ENCODE measurements at places on chromosomes 5 and 9. TPM values are rescaled to one million over a fixed set of nuclear protein-coding genes. Genes with fewer than 3 reads are reported as not detected.

GRCh38 chr5:43889233-43889632 is 286.3 kb downstream of the NNT start:
- H3K27ac ChIP-seq: no peak overlapping the region
- no peaks in the 10 kb centered on the region for H3K27me3 ChIP-seq
- H3K36me3 ChIP-seq: no peaks in the 10 kb centered on the region
- H3K4me3 ChIP-seq: no peak overlapping the region

DNA sequence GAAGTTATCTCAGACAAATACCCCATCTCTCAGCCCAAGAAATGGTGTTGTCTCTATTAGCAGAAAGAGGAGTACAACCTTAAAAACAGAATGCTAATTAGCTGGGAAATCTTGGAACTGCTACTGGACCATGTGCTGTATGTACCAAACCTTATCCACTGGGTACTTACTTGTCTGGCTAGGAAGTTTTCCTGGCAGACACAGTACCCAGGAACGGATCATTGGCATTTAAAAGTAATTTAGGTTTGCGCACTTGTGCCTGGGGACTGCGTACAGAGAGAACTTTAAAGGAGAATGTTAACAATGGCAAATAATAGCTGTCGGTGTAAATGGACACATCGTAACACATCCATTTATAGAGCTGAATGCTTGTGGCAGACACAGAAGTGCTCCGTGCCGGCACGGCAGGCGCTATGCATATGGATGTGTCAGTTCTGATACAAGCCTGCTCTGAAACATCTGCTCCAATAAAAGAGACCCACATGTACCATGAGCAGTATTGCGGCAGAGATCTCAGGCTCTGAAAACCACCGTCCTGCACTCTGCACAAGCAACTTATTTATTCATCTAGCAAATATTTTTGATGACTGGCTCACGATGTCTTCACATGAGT is 290.6 kb upstream of the PANK3 start:
- H3K36me3 ChIP-seq: no peaks in the 10 kb centered on the region
- H3K27me3 ChIP-seq: peaks cover 8% of the 10 kb centered on the region
- no peak overlapping the region for H3K4me3 ChIP-seq
- H3K4me1 ChIP-seq: no peaks in the 10 kb centered on the region
- no peak for DNase-seq

- DNase-seq: no peak
- no peak overlapping the region for H3K4me3 ChIP-seq
- H3K4me1 ChIP-seq: peaks cover 28% of the 10 kb centered on the region
- H3K27me3 ChIP-seq: no peaks in the 10 kb centered on the region
These were observed 12.7 kb downstream of the FEM1C start for GRCh38 chr5:115531787-115532367.

DNA sequence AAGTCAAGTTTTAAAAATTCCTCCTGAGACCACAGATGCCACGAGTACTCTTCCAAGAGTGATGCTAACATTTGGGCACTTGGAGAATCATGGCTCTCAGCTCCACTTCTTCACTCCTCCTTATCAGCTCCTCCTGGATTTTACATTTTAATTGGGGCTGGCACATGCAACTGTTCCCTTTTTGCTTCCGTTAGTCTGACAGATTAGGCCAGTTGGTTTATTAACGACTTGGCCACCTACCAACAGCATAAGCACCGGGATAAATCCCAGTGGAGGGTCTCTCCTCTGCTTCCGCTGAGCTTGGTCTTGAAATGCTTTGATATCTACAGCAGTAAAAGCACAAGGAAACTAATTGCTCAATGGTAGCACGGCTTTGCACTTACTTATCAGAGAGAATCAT is 134.6 kb upstream of the RASEF start:
- no peak overlapping the region for H3K4me3 ChIP-seq
- no peaks in the 10 kb centered on the region for H3K27me3 ChIP-seq
- H3K36me3 ChIP-seq: no peaks in the 10 kb centered on the region
- H3K27ac ChIP-seq: no peak overlapping the region

DNA sequence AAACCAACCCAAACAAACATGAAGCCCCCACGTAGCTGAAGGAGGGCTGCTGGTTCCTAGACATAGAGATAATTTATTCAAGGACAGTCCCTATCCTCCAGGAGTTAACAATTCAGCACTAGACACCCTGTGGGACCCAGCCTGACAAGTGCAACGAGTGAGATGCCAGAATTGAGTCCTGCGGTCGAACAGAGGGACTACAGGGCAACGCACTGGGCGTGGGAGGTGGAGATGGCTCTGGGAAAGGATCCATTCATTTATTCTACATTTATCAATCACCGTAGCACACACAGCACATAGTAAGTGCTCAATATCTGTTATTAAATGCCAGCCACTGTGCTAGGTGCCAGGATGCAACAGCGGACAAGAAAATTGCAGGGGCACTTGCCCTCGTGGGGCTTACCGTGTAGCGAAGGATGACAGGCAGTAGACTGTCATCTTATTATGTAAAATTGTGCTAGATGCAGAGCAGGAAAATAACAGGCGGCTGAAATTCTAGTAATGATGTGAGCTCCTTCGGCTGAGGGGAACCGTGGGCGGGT is 855 bp upstream of the ARHGAP26 start:
- DNase-seq: no peak
- peaks cover 28% of the 10 kb centered on the region for H3K4me1 ChIP-seq
- peaks cover 3% of the 10 kb centered on the region for H3K36me3 ChIP-seq
- peak overlapping the region; percentile 82 for H3K27ac ChIP-seq
- no peaks in the 10 kb centered on the region for H3K27me3 ChIP-seq
- H3K4me3 ChIP-seq: peak overlapping the region; percentile 86

GRCh38 chr9:73079326-73079725 is 72.3 kb upstream of the ANXA1 start:
- DNase-seq: no peak
- H3K27me3 ChIP-seq: peaks cover 21% of the 10 kb centered on the region
- H3K36me3 ChIP-seq: no peaks in the 10 kb centered on the region
- no peaks in the 10 kb centered on the region for H3K4me1 ChIP-seq

GRCh38 chr9:107274953-107275422 is 8.1 kb upstream of the RAD23B start:
- H3K4me1 ChIP-seq: peaks cover 6% of the 10 kb centered on the region
- H3K27ac ChIP-seq: no peak overlapping the region
- H3K27me3 ChIP-seq: peaks cover 36% of the 10 kb centered on the region
- no peak for DNase-seq
- H3K4me3 ChIP-seq: no peak overlapping the region

- DNase-seq: no peak
- no peak overlapping the region for H3K4me3 ChIP-seq
- H3K4me1 ChIP-seq: peaks cover 22% of the 10 kb centered on the region
- H3K27ac ChIP-seq: no peak overlapping the region
- peaks cover 11% of the 10 kb centered on the region for H3K36me3 ChIP-seq
- H3K27me3 ChIP-seq: no peaks in the 10 kb centered on the region
These were observed 3.9 kb upstream of the ZCCHC9 start for GRCh38 chr5:81297531-81297930.

DNA sequence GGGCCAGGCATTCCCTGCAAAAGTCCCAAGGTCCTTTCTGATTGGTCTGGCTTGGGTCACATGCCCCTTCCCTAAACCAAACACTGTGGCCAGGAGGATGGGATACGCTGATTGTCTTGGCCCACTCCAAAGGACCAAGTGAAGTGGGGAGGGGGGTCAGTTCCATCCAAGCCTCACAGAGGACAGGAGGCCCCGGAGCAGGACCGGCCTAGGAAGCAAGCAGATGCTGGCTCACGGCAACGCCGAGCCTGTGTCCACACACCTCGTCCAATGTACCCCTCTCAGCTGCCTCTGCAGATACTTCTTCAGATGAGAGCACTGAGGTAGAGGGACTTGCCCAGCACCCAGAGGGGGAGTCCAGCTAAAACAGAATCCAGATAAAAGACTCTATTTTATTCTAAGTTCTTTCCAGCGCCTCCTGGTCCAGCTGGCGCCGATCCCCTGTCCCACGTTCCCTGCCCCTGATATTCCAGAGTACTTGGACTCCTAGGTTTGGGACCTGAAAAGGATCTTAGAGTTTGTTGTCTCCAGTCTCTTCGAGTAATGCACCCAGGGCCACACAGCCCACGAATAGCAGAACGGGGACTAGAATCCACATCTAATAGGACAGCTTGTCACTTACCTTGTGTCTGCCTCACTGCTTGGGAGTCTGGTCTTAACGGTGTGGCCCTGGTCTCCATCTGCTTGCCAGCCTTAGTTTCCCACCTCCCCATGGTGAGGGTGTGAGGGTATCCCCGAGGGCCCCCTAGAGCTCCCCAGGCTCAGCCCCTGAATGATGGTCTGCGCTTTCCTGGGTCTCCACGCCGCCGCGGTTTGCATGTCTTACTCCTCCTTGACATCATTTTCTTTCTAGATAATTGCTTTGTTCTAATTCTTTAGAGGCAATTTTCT is 72.4 kb upstream of the UNC5A start:
- peaks cover 2% of the 10 kb centered on the region for H3K4me1 ChIP-seq
- peaks cover 50% of the 10 kb centered on the region for H3K27me3 ChIP-seq
- DNase-seq: no peak
- H3K4me3 ChIP-seq: no peak overlapping the region
- no peak overlapping the region for H3K27ac ChIP-seq

DNA sequence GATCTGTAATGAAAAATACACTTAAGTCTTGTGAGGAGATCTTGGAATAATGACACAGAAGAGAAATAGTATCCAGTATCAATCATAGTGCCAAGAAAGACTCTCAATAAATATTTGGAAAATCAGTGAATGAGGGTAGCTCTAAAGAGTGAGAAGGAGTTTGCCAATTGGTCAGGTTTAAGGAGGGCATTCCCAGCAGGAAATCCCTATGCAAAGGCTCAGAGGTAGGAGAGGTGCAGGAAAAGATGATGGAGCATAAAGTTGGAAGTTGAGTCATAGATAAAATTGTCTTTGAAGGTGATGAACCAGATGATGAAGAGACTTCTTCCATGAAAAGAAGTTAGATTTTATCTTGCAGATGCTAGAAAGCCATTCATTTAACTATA is 27.8 kb downstream of the TNPO1 start:
- peaks cover 17% of the 10 kb centered on the region for H3K27me3 ChIP-seq
- no peak for DNase-seq
- H3K27ac ChIP-seq: no peak overlapping the region
- H3K4me1 ChIP-seq: peaks cover 8% of the 10 kb centered on the region
- H3K4me3 ChIP-seq: no peak overlapping the region

GRCh38 chr5:766666-767431 is 17.7 kb downstream of the ZDHHC11B start:
- H3K4me3 ChIP-seq: no peak overlapping the region
- DNase-seq: no peak
- H3K27ac ChIP-seq: no peak overlapping the region
- peaks cover 3% of the 10 kb centered on the region for H3K27me3 ChIP-seq
- H3K36me3 ChIP-seq: no peaks in the 10 kb centered on the region
- no peaks in the 10 kb centered on the region for H3K4me1 ChIP-seq

DNA sequence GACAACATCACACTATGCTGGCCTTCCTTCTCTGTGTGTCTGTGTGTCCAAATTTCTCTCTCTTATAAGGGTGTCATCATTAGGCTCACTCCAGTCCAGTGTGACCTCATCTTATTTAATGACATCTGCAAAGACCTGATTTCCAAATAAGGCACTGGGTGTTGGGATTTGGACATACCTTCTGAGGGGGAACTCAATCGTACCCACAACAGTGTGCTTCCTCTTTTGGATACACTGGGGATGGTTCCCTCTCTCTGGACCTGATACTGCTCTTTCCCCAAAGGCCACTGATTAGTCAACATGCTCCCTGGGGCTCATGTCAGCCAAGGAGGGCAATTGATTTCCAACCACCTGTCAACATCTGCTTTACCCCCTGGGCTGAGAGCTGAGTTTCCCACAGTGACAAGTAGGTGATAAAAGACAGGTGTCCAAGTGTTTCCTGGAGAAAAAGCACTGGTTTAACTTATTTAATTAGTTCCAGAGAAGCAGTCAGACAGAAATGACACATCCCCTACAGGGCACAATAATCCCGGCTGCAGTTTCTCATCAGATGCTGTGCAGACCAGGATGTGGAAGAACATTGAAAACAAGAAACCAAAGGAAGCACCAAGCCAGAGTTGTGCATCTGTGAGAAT is 17.8 kb upstream of the CEP72 start:
- H3K36me3 ChIP-seq: no peaks in the 10 kb centered on the region
- H3K4me3 ChIP-seq: no peak overlapping the region
- peaks cover 7% of the 10 kb centered on the region for H3K4me1 ChIP-seq
- H3K27ac ChIP-seq: no peak overlapping the region

DNA sequence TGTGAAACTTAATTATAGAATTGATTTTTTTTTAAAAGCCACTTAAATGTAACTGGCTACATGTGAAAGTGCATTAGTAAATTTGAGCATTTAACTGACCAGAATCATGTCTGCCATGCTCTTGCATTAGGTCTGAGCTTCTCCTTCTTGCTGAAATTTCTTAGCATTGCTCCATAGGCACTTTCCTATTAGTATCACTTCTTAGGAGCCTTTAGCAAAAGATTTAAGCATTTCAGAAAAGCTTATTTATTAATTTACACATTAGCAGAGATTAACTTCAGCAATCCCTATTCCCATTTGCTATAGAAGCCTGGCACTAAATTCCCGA is 211.0 kb downstream of the SNX18 start:
- no peak for DNase-seq
- H3K4me1 ChIP-seq: no peaks in the 10 kb centered on the region
- no peak overlapping the region for H3K27ac ChIP-seq
- no peaks in the 10 kb centered on the region for H3K36me3 ChIP-seq
- H3K4me3 ChIP-seq: no peak overlapping the region

- H3K27me3 ChIP-seq: peaks cover 2% of the 10 kb centered on the region
- no peaks in the 10 kb centered on the region for H3K36me3 ChIP-seq
- H3K4me3 ChIP-seq: no peak overlapping the region
- no peaks in the 10 kb centered on the region for H3K4me1 ChIP-seq
- no peak overlapping the region for H3K27ac ChIP-seq
- DNase-seq: no peak
These were observed 373.1 kb upstream of the SMC2 start for GRCh38 chr9:103721056-103721455.

GRCh38 chr5:31901807-31902530 is 263.0 kb downstream of the PDZD2 start:
- H3K4me3 ChIP-seq: no peak overlapping the region
- H3K27ac ChIP-seq: no peak overlapping the region
- no peak for DNase-seq
- no peaks in the 10 kb centered on the region for H3K27me3 ChIP-seq

ZNG1E gene
- 43.8 TPM for total RNA-seq

NR4A3 gene
- total RNA-seq: 1.2 TPM

PCDHGA6 gene
- 0.33 TPM for total RNA-seq

DUSP1 gene
- total RNA-seq: 39.4 TPM

CENPP gene
- 20.6 TPM for total RNA-seq

TIMD4 gene
- 4.9 TPM for total RNA-seq

TMEM232 gene
- total RNA-seq: 0.91 TPM
